ENCODE measurements at places on chromosomes 2 and 18.

DNA sequence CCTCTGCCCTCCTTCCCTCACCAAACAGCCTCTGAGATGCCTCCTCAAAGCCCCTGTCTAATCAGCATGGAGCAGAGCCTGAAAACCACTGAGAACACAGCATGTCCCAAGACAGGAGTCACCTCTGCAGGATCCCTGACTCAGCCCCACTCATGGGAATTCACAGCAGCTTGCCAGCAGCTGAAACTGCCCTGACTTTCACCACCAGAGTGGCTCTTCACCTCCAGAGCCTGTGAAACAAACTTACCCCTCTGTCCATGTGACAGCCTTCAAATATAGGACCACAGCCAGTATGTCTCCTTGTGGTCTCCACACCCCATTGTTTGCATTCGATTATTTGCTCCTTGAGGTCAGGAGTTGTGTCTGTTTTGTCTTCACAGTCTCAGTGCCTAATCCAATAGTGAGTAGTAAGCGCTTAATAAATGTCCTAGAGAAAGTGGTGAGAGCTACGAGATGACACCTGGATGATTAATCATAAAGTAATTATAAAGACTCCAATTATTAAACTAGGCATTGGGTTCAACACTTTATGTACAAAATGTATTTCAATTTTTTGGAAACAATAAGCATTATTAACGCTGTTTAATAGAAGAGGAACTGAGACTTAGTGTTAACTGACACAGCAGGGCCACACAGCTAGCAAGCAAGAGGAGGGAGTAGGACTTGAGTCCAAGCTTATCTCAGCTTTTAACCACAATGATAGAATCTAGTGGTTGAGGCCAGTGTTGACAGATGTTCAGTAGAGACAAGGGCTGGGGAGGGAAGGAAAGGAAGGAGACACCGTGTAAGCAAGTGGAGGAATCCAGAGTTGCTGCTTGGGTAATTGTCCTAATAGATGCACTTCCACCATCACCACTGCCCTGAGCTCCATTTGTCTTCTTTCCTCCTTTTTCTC is 358.7 kb upstream of the TNP1 start:
- DNase-seq: no peak

DNA sequence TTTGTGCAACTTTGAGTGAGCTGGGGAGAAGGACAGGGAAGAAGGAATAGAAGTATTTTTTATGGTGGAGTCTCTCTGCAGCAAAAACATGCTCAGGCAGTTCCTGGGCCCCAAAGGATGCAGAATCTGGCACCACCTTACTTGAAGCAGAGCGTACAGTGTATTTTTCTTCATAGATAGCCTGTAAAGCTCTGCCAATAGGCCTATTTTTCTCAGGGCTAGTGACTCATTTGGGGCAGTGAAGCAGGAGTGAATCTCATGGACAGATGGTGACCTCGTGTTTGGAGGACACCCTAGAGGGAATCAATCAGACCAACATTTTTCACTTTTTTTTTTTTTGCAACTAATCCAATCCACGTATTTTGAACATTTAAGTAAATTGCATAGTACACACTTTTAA is 268.1 kb upstream of the CXCR4 start:
- no peak for DNase-seq

DNA sequence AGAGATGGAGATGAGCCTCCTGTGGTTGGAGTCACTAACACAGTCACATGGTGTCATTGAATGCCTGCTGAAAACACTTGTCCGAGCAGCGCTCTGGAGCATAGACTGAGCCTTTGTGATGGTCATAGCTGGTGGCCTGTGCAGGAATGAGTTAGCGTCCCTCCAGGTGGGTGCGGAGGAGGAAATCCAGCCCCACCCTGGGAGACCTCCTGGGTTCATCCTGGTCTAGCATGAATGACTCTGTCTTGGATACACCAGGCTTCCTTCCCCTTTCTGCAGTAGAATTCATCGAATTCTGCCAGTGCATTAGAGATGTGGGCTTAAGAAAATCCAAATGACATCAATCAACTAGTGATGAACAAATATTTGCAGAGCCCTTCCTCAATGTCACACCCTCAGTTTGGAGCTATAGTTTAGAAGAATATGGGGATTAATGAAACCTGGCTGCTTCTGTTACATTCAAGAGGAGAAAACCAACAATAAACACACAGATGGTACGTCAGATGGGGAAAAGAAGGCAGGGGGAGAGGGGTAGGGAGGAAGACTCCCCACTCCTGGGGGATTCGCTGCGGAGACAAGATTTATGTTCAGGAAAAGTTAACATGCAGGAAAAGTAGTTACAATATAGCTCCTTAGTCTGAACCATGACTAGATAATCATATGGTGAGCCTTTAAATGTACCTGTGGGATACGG is 136.7 kb downstream of the DDX1 start:
- DNase-seq: no peak

GRCh38 chr2:73284296-73285158 is at the start of gene FBXO41:
FBXO41 (minus strand) TSS chr2:73284478; CDS start chr2:73269630, 14,848 bp downstream.
- DNase-seq: peak; percentile 56

DNA sequence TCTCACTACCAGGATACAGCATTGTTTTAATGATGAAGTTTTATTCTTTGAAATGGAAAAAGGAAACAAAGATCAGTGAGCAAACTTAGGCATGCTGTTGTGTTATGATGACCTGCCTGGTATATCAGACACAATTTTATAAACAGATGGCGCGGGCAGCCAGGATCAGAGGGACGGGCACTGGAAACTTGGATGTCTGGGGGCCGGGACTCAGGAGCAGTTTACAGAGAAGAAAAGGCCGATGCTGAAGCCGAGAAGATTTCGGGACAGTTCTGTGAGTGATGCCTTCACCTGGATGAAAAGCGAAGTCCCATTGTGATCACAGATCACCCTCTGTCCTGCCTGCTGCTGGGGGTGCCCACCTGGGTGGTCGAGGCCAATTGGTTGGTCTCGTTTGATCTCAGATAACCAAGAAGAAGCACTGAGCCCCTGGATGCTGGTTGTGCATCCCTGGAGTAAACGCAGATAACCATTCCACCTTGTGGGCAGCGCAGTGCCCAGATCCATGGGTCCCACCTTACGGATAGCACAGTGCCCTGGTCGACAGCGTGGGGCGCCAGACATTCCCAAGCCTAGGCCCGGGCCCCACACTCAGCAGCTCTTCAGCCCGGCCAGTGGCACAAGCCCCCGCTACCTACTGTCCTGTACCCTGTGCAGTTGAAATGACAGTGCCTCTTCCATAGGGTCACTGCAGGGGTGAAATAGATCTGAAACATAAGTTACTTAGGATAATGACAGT is 182.9 kb upstream of the TPO start:
- DNase-seq: no peak

- DNase-seq: no peak
Observed at GRCh38 chr2:26401739-26402541, at the start of gene DRC1. DRC1 (plus strand) TSS chr2:26401920; CDS start chr2:26401990, 70 bp downstream.

GRCh38 chr2:104420953-104421352 is 433.0 kb upstream of the POU3F3 start:
- DNase-seq: no peak
